CD4-positive, alpha-beta memory T cell (primary cell): ENCODE measurements at places on chromosomes 4 and X.

DNA sequence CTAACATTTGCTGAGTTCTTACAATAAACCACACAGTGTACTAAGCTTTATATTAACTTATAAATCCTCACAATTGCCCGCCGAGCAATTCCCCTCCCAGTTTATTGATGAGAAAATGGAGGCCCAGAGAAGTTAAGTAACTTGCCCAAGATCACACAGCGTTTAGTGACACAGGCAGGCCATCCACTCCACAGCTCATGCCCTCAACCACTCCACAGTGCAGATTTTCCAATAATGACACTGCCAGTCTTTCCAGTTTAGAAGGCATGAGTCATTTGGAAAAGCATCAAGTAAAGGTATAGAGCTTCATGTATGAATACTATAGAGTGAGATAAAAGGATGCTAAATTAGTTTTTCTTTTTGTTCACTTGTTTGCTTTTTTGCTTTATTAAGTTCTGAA, 208.5 kb downstream of the CAMK2D start:
- DNase-seq, result no peak

DNA sequence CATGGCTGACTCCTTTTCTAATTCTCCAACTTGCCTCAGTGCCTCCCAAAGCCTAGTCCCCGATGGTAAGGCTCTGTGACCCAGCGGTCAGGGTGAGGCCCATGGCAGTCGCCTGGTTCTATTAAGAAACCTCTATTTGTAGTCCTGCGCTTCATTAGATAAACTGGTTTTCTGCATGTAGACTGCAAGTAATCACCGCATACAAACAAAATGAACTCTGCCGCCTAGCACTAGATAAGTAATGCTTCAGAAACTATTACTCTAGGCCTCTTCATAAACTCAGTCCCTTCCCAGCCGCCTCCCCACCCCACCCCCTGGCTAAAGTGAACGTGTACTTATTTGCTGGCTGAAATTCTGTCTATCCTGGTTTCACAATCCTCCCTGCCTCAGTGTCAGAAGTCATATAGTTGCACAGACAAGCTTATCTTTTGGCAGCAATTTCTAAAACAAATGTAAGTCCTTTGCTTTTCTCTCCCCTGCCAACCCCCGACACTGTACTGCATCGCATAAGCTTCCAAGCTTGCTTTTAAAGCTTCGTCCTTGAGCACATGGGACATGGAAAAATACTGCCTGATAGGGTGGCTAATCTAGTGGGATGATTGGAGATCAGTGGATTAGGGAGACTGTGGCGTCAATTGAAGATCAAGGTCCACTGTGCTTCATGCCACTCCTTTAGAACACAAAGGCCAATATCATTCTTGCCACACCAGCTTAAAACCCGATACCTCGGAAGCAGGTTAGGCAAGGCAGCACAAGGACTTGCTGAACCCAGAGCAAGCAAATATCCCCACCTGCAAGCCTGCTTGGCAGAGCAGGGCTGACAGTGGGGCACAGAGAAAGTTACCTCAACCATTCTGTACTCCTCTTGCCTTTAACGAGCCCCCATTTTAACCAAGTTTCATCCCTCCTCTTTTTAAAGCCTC, 125.8 kb downstream of the IRF2 start:
- no peak for DNase-seq

GRCh38 chr4:88045021-88045420, 37.6 kb downstream of the PKD2 start:
- no peak for DNase-seq

GRCh38 chr4:188002751-188003150, 7.2 kb downstream of the ZFP42 start:
- DNase-seq, result no peak

DNA sequence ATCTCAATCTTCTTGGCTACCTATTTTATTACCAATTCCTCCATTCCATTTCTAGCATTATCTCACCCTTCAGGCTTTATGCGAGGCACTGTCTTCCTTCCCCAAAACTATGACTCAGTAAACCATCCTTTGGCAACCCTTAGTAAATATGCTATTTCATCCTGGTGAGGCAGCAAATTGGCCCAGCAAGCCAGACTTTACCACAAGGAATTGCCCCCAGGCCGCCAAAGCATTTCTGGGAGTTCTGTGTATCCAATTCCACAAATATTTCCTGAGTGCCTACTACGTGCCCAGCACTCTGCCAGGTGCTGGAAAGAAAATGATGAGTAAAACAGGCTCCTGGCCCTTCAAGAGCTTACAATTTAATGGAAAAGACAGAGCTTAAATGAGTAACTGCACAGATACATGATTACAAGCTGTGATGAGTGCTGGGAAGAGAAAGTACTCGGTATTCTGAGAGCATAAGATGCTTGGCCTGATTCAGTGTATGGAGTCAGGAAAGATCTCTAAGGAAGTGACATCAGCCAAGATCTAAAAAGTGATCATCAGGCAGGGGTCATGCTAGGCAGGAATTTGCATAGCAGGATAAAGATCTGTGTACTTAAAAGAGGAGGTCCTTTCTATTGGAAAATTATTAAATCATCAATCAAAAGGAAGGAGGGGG, 193.8 kb downstream of the ADAMTS3 start:
- no peak for DNase-seq

- DNase-seq, result no peak
Measured at GRCh38 chr4:139955600-139955999, 198.4 kb downstream of the MAML3 start.

DNA sequence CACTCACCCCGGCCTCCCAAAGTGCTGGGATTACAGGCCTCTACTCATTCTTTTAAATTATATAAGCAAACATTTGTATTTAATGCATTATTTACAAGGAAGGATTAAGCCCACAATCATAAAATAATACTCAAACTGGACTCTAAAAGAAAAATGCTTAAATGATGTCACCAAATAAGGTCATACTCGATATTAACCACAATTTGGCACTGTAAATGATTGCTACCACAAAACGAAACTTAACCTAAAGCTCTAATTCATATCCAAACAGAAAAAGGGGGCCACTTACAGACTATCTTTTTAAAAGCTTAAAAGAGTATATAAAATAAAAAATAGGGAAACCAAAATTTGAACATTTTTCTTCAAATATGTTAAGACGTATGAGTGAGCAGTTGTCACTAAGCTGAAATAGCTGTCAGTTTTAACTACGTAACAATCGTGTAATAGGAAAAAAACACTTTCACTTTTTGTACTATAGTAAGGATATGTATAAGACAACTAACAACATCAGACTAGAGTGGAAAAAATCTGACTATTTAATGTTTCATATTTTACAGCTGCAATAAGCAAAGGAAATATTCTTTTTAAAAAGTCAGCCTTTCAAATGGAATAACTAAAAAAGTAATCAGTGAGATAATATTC, 108.2 kb upstream of the GPR34 start:
- no peak for DNase-seq

DNA sequence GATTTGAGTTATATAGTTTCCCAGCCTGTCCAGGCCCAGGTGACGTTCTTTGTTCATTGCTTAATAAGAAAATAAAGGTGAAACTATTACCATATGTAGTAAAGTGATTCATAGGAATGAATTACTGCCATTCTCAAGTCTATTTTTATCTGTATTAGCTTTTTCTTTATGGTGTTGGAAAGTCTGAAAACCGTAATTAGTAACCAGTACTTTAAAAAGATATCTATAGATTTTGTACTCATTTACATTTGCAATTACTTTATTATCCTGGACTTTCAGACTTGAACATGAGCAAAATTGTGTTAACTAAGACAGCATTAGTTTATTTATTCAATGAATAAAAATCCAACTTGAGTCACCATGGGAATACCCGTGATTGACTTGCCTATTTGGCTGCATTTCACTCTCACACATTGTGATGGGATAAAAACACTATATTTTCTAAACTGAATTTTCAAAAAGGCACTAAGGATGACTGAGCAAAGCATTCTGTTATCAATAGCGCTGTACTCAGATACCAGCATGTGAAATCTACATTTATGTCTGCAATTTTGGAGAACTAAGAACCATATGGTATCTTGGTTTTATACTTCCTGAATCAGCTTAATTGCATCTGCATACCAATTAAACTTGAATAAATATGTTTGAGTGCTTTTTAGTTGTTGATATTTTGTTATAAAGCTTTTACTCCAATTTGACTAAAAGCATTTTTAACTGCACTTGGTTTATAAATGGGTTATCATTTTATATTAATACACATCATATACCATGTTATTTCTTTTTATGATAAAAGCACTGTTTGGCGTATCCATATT, 154.6 kb downstream of the CCSER1 start:
- DNase-seq, result no peak

DNA sequence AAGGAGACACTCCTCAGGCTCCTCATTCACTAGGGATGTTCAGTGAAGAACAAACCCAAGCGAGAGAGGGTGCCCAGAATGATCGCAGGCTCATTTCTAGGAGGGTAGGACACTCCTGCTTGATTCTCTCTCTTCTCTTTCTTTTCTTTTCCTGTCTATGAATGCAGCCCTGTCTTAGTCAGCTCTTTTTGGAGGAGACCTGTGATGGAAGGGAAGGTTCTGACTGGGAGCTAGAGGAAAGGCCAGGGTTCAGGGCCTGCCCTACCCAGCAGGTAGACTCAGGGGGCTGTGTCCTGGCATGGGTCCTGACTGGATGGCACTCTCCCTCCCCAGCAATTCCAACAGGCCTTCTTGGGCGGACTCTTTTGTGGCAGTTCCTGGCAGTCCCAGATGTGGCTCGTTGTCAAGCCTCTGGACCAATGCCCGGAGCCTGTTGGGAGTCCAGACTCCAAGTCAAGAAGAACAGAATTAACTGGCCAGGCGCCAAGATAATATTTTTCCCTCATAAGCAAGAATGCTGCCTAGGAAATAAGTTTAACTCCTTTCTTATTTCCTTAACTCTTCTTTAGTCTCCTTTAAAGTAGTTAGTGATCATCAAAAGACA, 139.4 kb upstream of the SCML1 start:
- DNase-seq, result no peak

DNA sequence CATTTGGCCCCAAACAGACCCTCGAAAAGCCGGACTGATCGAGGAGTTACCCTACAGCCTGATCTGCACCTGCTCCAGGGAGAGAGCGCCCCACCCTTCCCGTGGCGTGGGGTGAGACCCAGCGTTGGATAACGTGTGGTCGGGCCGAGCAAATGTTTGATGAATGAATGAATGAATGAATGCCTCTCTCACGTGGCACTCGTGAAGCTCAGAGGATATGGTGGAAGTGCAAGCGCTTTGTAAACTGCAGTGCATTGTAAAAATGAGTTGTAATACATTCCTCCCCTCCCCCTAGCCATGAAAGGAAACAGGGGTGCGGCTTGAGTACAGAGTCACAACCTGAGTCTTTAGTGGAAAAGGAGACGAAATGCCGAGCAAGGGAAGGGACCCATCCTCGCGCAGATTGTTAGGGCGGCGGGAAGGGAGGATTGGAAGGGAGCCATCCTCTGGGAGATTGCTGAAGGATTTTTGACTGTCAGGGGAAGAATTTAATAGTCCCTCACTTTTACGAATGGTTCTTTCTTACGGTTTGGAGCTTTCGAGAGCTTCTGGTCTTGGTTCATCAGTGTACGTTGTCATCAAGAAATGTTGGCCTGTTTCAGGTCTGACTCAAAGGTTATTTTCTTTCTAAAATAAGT, 772 bp upstream of the FBXW7 start:
- DNase-seq, result peak; percentile 87

DNA sequence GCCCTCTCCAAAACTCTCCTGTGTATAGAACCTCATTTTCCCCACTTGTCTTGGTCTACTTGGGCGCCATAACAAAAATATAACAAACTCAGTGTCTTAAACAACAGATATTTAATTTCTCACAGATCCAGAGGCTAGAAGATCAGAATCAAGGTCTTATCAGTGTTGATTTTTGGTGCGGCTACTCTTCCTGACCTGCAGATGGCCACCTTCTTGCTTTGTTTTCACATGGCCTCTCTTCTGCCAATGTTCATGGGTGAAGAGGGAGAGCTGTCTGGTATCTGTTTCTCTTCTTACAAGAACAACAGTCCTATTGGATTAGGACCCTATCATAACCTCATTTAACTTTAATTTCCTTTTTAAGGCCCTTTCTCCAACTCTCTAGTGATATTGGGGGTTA, 177.3 kb downstream of the PABPC4L start:
- no peak for DNase-seq

- no peak for DNase-seq
Measured at GRCh38 chr4:24668956-24669355, 84.6 kb upstream of the DHX15 start.

DNA sequence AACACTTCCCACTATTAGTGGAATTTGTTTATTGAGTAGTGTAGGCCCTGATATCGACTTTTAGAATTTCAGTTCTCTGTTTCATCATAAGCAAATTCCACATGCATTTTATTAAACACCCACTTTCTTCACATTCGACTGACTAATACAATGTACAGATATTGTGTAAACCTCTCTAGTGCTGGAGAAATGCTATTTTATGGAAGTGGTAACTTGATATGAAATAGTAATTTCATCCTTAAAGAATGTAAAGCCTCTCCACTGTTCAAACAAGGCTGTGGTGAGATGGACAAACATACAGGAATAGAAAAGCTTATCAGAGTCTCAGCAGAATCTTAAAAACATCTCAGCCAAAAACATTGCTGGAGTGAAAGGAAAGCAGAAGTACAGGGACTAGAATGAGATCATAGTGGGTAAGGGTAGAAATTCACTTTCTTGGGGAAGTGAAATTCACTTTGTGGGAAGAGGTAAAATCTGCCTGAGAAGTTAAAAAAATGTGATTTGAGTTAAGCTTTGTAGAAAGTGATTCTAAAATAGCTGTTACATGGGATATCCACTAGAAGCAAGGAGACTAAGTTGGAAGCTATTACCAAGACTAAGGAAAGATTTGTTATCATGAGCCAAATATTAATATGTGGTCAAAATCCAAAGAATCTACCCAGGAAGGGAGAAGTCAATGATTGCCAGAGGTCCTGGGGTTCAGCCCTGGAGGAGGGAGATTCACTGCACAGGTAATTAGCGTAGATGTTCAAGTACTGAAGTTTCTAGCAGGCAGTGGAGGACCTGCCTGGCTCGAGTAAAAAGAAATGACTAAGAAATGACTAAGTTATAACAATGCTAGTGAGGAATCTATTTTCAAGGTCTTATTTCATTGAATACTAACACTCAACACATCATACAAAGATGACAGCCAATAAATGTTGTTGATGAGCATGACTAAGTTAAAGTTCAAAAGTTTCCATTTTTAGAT, 398.3 kb upstream of the FAM47C start:
- no peak for DNase-seq

- no peak for DNase-seq
Measured at GRCh38 chr4:67765928-67766327, 11.7 kb upstream of the GNRHR start.

GRCh38 chrX:23999671-24000070, 27.3 kb downstream of the KLHL15 start:
- no peak for DNase-seq
